ENCODE measurements at places on chromosomes 1 and 21.

- DNase-seq, result peak; percentile 88
Observed at GRCh38 chr1:204941421-204942338, 71.0 kb downstream of the NFASC start.

DNA sequence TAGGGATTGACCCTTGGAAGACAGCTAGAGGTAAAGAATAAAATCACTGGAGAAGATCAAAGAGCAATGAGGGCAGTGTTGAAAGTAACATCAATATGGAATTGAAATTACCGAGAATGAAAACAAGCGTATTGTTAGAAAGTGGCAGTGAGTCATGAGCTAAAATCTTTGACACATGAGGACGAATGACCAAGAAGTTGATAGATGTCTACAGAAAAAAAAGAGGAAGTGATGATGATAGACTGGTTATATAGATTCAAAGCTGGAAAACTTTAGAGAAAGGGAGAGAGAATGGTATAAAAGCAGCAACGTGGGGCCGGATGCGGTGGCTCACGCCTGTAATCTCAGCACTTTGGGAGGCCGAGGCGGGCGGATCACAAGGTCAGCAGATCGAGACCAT lies 12.5 kb upstream of the DNM3 start:
- no peak for DNase-seq

DNA sequence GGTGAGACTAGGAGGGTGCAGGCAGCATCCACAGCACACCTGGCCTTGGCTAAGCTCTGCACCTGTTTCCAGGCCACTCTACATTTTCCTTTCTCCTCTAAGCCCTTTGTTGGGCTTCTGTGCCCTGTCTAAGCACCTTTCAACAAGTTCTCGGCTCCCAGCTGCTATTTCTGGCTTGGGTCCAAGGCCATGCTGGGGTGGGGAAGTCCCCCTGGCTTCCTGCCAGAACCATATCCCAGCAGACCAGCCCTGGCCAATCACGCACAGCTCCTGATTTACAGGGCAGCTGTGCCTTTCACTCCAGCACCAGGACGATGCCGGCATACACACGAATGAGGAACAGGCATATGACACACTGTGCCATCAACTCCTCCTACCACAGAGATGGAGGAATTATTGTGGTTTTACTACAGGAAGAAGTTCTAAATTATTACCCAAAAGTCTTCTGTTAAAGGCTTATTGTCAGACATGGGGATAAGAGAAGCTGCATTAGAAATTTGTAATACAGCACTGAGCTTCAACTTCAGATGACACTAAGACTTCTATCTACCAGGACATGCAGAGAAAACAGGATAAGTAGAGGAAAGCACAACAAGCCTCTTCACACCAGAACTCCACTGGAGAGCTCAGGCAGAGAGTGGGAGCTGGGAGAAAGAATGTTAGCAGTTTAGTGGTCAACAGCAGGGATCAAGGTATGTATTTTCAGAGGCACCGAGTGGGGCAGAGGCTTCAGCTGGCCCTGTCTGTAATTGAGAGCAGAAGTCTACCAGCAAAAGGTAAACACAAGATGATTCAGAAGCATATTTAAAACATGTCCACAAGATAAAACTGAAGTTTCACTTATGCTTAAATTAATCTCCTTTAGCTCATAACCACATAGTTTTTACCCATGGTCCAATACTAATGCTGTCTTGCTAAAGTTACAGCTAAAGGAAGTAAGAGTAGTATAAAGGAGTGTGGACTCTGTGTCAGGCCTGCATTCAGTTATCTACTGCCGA lies 37.4 kb downstream of the TRIT1 start:
- DNase-seq, result peak; percentile 58

GRCh38 chr1:155050560-155051341 lies at the start of gene ADAM15:
TSS of gene ADAM15 (plus strand) at chr1:155051316. CDS start at chr1:155051387, 71 bp downstream.
- DNase-seq, result peak; percentile 95

DNA sequence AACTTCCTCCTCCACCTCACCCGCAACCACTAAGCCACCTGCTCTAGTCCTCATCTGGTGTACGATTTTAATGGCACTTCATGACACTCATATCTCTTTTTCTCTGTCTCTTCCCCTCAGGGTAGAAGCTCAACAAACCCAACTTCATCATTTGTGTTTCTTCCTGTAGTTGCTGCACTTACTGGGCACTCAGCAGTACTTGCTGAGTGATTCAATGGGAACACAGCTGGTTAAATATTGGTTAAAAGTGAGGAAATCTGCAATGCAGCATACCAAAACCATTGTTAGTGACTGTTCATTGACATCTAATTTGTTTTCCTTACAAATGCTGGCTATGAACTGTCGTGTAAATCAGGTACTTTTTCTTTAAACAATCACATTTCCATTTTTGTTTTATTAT lies 541.1 kb upstream of the PRMT6 start:
- no peak for DNase-seq

DNA sequence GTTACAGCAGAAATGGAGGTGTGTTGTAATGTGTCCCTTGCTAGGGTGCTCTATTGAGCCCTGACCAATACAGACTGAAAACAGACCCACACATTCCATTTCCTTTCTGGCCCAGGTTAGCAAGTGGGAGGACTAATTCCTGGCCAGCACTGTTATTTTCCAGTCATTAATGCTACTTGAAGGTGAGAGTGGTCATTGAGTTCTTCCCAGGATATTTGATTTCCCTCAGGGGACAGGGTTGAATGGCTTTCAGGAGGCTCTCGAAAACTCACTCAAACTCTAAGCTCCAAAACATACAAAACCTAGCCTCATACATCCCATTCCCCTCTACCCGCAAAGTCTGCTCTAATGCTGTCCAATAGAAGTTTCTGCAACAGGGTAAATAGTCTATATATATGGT lies 6.2 kb downstream of the LRRC52 start:
- DNase-seq, result no peak

DNA sequence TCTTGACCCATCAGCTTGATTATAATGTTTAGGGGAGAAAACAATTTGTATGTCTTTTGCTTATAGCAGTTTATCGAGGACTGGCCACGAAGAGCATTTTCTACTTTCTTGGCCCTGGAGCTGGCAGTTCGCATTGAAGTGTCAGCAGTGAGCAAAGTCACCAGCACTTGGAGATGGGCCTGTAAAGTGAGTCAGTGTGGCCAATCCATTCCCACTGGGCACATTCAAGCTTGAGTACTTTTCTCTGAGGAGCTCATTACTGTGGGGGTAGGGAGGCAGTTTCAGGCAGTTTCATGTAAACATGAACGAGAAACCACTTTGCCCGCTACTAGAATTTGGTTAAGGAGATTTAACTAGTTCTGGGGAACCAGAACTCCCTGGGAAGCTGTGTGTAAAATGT lies 164.8 kb downstream of the PRDM2 start:
- peak; percentile 7 for DNase-seq

- DNase-seq, result no peak
Observed at GRCh38 chr1:166174108-166174507, 7.3 kb upstream of the FAM78B start.

- no peak for DNase-seq
Observed at GRCh38 chr1:164623805-164624204, 64.8 kb downstream of the PBX1 start.

DNA sequence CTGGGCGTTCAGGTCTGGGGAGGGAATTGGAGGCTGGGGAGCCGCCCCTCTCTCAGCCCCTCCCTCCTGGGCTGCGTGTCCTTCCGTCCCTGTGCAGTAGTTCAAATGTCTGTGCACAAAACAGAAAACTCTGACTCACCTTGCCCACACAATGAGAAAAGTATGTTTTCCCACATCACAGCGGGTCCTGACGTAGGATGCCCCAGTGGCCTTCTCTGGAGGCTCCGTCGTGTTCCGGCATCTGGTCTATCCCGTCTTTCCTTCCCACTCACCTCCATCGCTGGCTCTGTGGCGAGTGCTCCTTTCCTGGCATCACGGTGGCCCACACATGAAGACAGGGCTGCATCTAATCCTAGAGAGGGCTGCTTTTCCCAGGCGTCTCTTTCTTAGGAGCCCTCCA lies 224.0 kb downstream of the KAZN start:
- DNase-seq, result no peak

DNA sequence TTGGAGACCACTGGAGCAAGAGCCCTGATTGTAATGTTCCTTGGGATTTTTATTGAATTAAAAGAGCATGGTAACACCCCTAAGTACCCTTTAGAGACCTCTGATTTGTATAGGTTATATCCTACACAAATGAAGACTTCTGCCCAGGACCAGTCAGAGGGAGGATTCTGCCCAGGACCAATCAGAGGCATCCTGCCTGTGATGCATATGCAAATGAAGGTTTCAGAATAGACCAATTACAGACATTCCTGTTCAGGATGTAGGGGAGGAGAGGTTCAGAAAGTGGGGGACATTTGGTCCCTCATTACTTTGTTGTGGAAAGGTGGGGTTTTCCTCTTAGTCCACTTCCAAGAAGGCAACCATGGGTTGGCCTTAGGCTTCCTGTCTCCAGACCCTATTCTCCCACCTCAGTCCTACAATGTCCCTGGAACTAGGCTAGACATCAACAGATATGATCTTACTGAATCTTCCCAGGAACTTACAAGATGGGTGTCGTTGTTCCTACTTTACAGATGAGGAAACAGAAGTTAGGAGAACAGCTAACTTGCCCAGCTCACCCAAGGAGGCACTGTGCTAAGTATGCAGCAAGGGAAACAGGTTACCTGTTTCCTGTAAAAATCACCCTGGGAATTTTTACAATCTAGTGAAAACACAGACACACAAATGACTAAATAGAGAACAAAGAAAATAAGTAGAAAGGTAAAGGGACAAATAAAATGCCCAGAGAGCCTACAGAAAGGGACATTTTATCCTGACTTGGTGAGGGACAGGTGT lies 36.8 kb upstream of the SFPQ start:
- no peak for DNase-seq

DNA sequence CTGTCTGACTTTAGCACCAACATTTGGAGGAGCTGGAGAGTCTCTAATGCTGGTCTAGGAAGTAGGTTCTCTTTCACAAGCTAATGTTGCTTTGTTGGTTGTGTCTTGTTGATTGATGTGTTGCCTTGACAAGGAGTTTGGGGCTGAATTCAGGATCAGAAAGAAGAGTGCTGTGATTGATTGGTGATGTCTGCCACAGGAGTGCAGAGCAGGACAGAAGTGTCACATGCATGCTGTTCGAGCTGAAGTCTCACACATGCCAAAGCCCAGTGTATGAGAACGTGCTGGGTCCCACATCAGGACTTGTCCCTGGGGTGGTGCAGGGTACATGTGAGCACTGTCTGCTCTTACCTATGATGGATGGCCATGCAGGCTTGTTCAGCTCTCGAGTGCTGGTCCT lies 694.4 kb downstream of the MATN1 start:
- DNase-seq, result no peak

DNA sequence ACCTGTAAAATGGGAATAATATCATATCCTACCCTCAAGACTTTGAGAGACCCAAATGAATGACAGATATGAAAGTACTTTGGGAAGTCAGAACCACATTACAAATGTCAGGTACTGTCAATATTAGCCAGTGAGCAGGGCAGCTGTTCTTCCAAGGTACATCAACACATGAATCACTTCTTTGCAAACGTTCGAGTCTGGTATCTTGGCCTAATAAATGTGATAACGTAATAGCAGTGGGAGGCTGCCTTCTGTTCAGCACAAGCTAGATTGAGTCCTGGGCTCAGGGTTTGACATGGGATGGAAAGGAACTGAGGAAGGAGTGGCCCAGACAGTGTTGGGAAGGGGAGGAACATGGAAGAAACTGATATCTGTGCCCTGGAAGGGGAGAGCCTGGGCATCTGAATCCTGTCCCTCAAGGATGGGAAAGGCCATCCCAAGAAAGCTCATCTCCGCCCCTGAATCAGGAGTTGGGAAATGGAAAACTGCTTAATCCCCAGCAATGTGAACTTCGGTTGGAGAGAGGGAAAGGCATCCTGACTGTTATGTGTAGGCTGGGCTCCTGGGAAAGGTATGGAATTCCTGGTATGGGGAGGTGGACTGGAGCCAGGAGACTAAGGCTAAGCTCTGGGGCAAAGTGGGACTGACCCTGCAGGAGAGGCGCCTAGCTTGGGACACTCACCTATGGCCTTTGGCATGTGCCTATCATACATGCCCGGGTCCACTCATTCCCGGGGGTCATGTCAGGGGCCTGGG lies 14.3 kb downstream of the KCNC4 start:
- DNase-seq, result no peak

- DNase-seq, result no peak
Observed at GRCh38 chr1:230515451-230516145, 89.5 kb upstream of the PGBD5 start.

DNA sequence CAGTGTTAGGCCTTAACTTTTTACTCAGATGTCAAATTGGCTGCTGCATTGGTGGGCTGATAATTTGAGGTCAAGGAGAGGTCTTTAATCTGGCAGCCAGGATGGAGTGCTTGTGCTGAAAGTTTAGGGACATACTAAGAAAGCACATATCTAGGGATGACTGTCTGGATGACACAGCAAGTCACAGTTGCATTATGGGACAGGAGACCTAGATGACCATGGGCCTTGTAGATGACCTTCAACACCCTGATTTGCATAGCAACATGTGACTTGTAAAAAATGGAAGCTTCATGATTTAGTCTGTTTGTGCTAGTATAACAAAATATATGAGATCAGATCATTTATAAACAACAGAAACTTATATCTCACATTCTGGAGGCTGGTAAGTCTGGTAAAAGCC lies 18.0 kb upstream of the HSD3B2 start:
- DNase-seq, result no peak

- no peak for DNase-seq
Observed at GRCh38 chr1:76959556-76959955, 92.3 kb downstream of the ST6GALNAC5 start.
